T-helper 17 cell (primary cell): ENCODE measurements at places on chromosomes 1 and 21. TPM values are rescaled to one million over a fixed set of nuclear protein-coding genes. Genes with fewer than 3 reads are reported as not detected.

The CALML6 gene
- 0.35 TPM for total RNA-seq

The MFAP2 gene
- total RNA-seq: not detected

DNA sequence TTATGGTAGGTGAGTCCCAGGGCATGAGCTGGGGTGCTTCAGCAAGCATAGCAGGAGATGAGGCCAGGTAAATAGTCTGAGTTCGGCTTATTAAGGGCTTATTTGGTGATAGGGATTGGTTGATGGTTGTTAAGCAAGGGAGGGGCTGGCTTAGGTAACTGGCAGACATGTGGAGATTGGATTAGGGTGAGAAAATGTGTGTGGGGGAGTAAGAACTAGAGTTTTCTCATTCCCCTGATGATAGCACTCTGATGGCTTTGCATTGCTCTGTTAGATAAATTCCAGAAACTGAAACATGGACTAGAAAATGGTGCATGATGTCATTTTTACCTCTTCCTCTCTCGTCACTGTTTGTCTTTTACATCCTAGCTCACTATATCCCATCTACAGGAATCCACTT lies 53.6 kb downstream of the FGGY start:
- no peak for DNase-seq

GRCh38 chr1:204650911-204651570 lies 34.5 kb downstream of the LRRN2 start:
- DNase-seq: no peak

DNA sequence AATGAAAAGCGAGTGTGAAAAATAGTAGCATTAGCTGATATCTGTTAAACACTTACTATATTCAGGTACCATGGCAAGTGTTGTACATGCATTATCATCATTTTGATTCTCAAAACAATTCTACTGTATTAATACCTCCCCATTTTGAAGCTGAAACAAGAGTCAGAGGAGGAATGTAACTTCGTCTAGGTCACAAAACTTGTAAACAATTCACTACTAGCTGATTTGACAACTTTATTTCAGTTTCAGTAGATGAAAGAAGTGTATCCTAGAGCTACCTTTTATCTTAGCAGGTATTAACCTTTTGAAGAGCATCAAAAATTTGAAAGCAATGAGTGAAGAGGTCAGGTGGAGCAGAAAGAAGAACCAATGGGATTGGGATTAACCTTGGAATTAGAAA lies 1.6 kb downstream of the CD84 start:
- DNase-seq: no peak

The OLIG1 gene
- total RNA-seq: not detected

GRCh38 chr1:74505928-74506710 lies 6.3 kb downstream of the LRRC53 start:
- no peak for DNase-seq

DNA sequence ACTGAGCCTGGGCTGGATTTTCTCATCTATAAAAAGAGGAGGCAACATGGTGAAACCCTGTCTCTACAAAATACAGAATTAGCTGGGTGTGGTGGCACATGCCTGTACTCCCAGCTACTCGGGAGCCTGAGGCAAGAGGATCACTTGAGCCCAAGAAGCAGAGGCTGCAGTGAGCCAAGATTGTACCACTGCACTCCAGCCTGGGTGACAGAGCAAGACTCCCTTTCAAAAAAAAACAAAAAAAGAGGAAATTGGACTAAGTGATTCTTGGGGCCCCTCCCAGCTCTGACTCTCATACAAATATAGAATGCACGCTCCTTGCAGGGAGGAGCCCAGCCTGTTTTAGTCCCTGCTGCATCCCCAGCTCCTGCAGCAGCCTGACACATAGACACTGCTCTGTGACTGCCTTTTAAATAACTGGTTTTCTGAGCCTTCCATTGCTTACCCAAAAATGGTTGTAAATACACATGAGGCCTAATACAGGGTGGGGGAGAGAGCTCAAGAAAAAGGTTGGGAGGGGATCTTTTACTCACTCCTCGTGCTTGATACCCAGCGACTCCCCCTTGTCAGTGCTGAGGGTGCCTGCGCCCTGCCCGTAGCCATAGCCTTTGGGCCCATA lies 17.2 kb downstream of the CSRP1 start:
- DNase-seq: no peak

DNA sequence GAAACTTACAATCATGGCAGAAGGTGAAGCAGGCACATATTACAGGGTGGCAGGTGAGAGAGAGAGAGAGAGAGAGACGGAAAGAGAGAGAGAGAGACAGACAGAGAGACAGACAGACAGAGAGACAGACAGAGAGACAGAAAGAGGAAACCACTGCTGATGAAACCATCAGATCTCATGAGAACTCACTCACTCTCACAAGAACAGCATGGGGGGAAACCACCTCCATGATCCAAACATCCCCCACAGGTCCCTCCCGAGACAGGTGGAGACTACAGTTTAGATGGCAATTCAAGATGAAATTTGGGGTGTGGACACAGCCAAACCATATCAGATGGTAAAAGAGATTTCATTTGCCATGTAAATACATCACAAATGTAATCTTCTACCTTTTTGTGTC lies 708.1 kb downstream of the MRPL39 start:
- DNase-seq: no peak

The CADM3 gene
- not detected for total RNA-seq
